ENCODE measurements at places on chromosomes 11 and 22.
A peak's percentile ranks its signal among the peaks of the same experiment; 100 is the strongest.

- DNase-seq, result no peak
Observed at GRCh38 chr11:132054822-132055221, 684.4 kb downstream of the NTM start.

DNA sequence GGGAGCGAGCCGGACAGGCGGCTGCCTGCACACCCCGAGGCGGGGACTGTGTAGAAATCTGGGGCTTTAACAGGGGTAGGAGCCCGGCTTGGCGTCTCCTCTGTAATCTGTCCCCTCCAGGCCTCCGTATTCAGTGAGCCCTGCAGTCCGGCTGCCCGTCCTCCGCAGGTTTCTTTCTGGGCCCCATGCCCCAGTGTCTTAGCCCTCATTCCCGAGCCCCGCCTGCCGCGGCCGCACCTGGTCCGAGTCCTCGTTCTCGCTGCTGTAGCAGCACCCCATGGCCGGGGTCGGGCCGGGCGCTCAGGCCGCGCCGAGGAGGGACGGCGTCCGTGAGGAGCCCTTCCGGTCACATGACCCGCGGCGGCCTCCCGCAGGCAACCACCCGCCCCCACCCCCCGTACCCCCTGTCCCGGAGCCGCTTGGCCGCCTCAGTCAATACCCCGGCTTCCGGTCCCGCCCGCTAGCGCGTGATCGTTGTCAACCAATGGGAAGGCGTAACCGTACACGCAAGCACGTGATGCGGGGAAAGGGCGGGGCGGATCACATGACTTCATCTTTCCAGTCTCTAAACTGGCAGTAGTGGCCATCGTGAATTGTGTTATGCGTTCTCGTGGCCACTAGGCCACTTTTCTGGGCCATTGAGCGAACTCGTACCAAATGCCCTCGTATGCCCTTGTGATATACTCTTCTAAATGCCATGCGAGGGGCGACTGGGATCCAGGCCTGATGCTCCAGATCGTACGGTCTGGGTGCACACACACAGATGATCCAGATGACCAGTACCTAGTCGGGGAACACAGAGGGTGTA is at the start of gene LAMTOR1:
TSS of gene LAMTOR1 (minus strand) at position 352 of the 808 bp plus-strand sequence. CDS start at position 279, 73 bp downstream.
- DNase-seq, result peak; percentile 96

DNA sequence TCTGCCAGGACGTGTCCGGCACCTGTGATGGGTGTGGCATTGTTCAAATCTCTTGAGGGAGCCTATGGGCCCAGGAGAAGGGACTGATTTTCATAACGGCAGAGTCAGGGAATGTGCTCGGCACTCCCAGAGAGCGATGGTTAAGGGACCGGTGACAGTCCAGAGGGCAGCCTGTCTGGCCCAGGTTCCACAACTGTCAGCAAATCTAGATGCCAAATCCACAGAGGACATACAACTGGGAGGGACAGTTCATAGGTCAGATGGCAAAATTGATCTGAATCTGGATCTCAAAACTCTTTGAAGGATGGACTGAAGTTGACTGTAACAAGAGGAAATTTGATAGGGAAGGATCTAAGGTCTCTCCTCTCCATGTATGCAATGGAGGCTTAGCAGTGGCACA is 7.5 kb downstream of the SEC14L2 start:
- no peak for DNase-seq

GRCh38 chr11:122115524-122116379 is at the start of gene BLID:
Gene BLID, minus strand, starts transcription at chr11:122116215. Its CDS starts 293 bp downstream, at chr11:122115922.
- no peak for DNase-seq

DNA sequence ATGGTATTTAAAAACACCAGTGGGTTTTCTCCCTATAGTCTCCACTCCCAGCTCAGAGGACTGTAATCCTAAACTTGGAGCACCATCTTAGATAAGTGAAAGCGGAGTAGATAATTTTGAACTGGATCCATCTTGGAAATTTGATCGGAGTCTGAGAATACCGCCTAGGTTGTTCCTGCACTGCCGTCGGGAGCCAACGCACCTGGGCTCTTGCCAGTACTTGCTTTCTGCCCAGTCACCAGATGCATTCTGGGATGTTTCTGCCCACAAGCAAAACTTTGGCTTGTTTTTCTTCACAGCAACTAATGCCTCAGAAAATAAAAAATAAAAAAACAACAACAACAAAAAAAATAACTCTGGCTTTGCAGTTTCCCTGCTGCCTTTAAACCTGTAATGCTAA is 113.0 kb upstream of the MTMR2 start:
- DNase-seq, result no peak

- DNase-seq, result peak; percentile 27
Observed at GRCh38 chr11:5624489-5625279, at the start of gene TRIM34. Gene TRIM34, plus strand, starts transcription at chr11:5625001. Its CDS starts 7,331 bp downstream, at chr11:5632332.

GRCh38 chr11:126352934-126353801 is 2.3 kb upstream of the ST3GAL4 start:
- no peak for DNase-seq

DNA sequence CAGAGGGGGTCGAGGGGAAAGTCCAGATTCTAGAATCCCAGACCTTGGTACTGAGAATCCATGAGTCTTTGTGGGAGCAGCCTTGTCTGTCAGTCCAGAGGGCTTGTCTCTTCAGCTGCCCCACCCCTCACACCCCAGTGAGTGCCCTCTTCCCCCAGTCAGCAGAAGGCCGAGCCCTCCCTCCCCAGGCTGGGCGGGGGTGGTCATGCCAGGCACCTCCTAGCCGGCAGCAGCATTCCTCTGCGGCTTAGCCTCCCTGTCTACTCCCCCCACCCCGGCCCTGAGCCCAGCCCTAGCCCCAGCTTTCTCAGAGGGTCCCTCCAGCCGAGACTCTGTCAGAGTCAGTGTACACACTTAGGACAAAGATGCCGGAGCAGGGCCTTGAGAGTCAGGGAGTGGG is 4.6 kb downstream of the SOX10 start:
- DNase-seq, result no peak

- no peak for DNase-seq
Observed at GRCh38 chr22:40606306-40606705, 30.2 kb downstream of the MRTFA start.

- no peak for DNase-seq
Observed at GRCh38 chr11:17552041-17552355, 4.9 kb downstream of the OTOG start.

DNA sequence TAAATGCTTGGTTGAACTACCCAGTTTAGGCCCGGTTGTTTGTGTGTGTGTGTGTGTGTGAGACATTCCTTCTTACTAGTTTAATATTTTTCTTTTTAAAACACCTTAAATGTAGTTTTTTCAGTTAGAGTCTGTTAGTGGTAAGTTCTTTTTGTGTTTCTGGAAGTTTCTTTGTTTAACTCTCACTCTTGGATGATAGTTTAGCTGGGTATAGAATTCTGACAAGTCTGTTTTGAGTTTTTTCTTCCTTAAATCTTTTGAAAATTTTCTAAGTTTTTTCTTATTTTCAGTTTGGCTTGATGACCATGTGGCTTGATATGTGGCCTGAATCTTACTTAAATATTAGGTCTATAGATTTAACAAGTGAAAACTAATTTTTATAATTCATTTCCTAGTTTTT is 60.1 kb downstream of the PDE3B start:
- DNase-seq, result no peak

GRCh38 chr22:42947211-42947990 is 67.5 kb downstream of the PACSIN2 start:
- peak; percentile 67 for DNase-seq

GRCh38 chr22:35754761-35755160 is 37.1 kb downstream of the APOL5 start:
- DNase-seq, result no peak

- DNase-seq, result no peak
Observed at GRCh38 chr22:21570398-21570797, 2.9 kb downstream of the UBE2L3 start.

- DNase-seq, result no peak
Observed at GRCh38 chr11:95989076-95989605, 65.2 kb upstream of the MTMR2 start.

DNA sequence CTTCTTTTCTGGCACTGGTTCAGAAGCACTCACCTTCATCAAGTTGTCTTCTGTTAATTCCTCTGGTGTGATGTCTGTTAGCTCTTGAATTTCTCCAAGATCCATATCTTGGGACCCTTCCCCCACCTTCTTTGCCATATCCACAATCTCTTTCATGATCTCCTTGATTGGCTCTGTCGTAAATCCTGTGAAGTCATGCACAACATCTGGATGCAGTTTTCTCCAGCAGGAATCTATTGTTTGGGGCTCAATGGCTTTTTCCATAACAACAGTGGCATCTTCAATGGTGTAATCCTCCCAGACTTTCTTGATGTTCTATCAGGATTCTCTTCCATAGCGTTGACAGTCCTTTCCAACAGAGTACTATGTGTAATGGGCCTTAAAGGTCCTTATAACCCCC is 96.9 kb downstream of the CSTPP1 start:
- no peak for DNase-seq

DNA sequence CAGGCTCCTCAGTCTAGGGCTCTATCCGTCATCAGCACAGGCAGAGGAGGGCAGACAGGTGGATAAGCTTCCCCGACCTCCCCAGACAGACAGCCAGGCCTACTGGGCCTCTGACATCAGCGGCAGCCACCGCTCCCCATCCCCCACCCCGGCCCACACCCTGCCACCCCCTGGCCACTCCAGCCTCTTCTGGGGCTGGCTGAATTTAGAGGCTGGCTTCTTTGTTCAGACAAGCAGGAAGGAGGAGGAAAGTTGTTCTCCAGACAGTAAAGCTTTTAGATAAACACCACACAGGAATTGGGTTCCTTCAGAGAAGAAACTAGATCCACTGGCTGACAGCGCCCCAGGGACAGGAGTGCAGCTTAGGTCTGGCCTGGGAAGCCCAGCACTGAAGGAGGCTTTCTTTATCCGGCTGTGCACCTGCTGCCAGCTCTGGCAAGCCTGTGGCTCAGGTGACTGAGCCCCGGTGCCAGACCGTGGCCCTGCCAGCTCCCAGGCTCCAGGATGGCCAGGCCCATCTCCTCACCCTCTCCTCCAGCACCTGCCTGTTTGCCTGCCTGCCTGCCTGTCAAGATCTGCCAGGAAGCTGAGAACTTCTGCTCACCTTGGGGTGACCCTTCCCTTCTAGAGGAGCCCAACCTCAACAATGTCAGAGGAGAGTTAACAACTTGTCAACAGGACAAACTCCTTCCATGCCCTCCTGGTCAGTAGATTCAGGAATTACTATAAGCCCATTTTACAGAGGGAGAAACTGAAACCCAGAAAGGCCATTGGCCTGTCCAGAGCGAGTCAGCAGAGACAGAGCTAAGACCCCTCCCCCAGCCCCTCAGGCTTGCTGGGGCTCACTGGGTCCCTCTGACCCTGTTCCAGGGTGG is 44.0 kb upstream of the KLHL35 start:
- no peak for DNase-seq

DNA sequence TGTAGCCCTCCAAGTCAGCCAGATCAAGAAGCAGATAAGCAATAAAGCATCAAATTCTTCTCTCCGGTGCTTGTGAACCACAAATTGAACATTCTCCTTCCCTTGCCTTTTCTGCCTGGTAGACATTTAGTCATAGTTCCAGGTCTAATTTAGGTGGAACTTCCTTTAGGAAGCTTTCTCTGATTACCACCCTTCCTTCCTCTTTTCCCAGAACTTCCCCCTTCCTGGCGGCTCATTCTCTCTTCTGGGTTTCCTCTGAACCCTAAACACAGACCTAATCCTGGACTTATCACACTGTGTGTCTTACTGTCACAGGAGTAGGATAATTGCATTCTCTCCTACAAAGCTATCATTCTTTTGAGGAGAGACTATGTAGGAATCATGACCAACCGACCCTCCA is 61.9 kb downstream of the RCN1 start:
- DNase-seq, result no peak

DNA sequence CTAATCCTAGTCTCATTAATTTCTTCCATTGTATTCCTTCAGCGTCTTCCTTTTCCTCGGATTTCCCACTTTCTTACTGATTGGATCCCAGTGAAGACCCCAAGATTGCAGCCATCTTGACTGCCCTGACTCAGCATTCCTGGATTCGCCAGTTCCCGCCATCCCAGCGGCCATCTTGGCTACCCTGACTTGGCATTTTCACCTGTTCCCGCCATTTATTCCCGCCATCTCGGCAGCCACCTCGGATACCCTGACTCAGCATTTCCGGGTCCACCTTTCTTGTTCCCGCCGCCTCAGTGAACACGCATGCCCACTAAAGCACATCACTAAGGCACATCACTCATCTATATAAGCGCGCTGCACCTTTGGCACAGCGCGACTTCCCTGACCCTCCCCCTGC is 13.8 kb upstream of the OR56A3 start:
- DNase-seq, result no peak

GRCh38 chr11:125281831-125282595 is 117.5 kb downstream of the PKNOX2 start:
- no peak for DNase-seq

- DNase-seq, result no peak
Observed at GRCh38 chr22:42060489-42060888, 10.1 kb downstream of the NAGA start.

GRCh38 chr11:119752345-119752871 is 23.4 kb upstream of the NECTIN1 start:
- no peak for DNase-seq

DNA sequence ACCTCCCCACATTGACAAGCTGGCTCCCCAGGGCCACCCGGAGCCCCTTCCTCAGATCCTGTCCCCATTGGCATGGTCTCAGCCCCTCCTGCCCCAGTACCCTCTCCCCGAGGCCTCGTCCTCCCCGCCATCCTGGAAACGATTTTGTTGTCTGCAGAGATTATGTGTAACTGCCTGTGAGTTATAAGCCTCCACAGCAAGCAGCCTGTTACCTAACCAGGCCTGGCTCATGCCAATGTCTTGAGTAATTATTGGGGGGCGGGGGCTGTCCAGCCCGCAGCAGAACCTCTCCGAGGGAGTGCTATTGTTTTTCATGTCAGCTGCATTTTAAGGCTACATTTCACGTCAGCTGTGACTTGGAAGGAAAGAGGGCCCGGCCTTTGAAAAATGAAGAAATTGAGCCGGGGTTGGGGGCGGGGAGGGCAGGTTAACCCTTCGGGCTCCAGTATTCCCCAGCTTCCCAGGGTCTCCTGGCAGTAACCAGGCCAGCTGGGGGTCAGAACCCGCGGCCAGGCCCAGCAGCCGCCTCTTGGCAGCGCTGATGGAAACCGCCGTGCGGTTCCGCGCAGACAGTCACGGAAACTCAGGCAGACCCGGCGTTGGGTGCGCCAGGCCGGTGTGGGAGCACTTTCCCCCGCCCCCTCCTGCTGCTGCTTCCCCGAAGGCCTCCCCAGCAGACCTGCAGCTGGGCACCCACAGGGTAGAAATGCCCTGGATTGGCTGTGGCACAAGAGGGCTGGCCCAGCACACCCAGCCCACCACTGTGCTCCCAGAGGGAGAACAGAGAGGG is 59.5 kb downstream of the CDKN1C start:
- peak; percentile 83 for DNase-seq

GRCh38 chr11:108881131-108881530 is 216.3 kb downstream of the DDX10 start:
- DNase-seq, result no peak

DNA sequence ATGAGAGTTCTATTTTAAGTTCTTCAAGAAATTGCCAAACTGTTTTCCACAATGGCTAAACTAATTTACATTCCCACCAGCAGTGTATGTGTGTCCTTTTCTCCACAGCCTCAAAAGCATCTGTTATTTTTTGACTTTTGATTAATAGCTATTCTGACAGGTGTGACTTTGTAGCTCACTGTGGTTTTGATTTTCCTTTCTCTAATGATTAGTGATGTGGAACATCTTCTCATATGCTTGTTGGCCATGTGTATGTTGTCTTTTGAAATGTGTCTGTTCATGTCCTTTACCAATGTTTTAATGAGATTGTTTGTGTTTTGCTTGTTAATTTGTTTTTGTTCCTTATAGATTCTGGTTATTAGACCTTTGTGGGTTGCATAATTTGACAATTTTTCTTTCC is 18.0 kb upstream of the RAB38 start:
- DNase-seq, result no peak

GRCh38 chr11:41053894-41054293 is 405.6 kb downstream of the LRRC4C start:
- no peak for DNase-seq
